ENCODE measurements at places on chromosomes 1 and 21.

- H3K4me1 ChIP-seq, result no peaks in the 10 kb centered on the region
- no peaks in the 10 kb centered on the region for H3K27me3 ChIP-seq
- DNase-seq, result no peak
- no peaks in the 10 kb centered on the region for H3K36me3 ChIP-seq
These were observed 309.7 kb upstream of the LYPLAL1 start for GRCh38 chr1:218863987-218864386.

GRCh38 chr1:243938208-243938607 is 88.2 kb upstream of the AKT3 start:
- no peak overlapping the region for H3K4me3 ChIP-seq
- H3K36me3 ChIP-seq, result peaks cover 3% of the 10 kb centered on the region
- peaks cover 37% of the 10 kb centered on the region for H3K27me3 ChIP-seq
- no peak for DNase-seq
- no peaks in the 10 kb centered on the region for H3K4me1 ChIP-seq
- H3K27ac ChIP-seq, result no peak overlapping the region

GRCh38 chr1:70364439-70364838 is 9.9 kb upstream of the ANKRD13C start:
- H3K4me1 ChIP-seq, result peaks cover 3% of the 10 kb centered on the region
- H3K4me3 ChIP-seq, result no peak overlapping the region
- no peak for DNase-seq
- H3K36me3 ChIP-seq, result peaks cover 4% of the 10 kb centered on the region
- H3K27ac ChIP-seq, result no peak overlapping the region

- DNase-seq, result no peak
- H3K36me3 ChIP-seq, result peaks cover 3% of the 10 kb centered on the region
- no peaks in the 10 kb centered on the region for H3K4me1 ChIP-seq
- no peak overlapping the region for H3K27ac ChIP-seq
- H3K4me3 ChIP-seq, result no peak overlapping the region
These were observed 16.5 kb downstream of the CCDC30 start for GRCh38 chr1:42479621-42480020.

DNA sequence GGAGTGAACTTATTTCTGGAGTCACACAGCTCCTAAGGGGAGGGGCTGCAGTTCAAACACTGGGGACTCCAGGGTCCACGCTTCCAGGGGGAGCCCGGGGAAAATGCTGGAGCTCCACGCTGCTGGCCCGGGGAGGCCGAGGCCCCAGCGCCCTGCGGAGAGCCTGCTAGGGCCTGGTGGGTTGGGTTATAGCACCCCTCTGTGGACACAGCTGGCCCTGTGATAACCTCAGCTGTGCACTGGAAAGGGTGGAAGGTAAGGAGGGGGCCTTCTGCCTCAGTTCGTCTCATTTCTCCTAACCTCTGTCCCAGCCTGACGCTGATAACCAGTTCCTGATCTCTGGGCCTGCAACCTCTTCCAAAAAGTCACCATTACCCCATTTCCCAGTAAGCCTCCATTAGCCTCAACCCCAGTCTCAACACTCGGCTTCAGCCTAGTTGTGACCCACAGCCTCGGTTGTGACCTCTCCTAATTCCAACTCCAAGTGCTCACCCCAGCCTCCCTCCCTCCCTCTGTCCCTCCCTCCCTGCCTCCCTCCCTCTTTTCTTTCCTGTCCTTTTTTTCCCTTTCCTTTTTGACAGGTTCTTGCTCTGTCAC is 7.1 kb downstream of the NBL1 start:
- peaks cover 10% of the 10 kb centered on the region for H3K4me1 ChIP-seq
- H3K27ac ChIP-seq, result no peak overlapping the region
- no peak overlapping the region for H3K4me3 ChIP-seq
- peaks cover 32% of the 10 kb centered on the region for H3K36me3 ChIP-seq
- DNase-seq, result no peak
- peaks cover 1% of the 10 kb centered on the region for H3K27me3 ChIP-seq

DNA sequence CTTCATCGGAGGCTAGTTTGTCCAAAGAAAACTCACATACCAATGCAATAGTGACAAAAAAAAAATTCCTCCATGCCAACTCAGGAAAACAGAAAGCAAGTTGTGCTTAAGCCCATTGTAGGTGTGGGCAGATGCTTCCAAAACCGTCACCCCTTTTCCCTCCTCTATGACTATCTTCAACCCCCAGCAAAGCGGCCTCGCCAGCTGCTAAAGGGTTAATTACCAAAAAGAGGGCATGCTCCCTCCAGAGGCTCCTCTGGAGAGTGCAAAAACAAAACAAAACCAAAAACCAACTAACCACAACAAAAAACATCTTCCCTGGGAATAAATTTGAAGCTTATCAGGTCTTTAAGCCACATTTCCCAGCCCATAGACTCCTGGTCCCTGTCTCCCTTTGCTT is 1.2 kb downstream of the LMOD1 start:
- H3K4me1 ChIP-seq, result peaks cover 4% of the 10 kb centered on the region
- peaks cover 6% of the 10 kb centered on the region for H3K36me3 ChIP-seq
- no peak overlapping the region for H3K27ac ChIP-seq

GRCh38 chr1:71014178-71014579 is 33.4 kb downstream of the PTGER3 start:
- H3K27me3 ChIP-seq, result peaks cover 34% of the 10 kb centered on the region
- H3K27ac ChIP-seq, result no peak overlapping the region
- no peak for DNase-seq
- no peak overlapping the region for H3K4me3 ChIP-seq

GRCh38 chr1:57112148-57112547 is 146.3 kb upstream of the C8B start:
- no peak overlapping the region for H3K4me3 ChIP-seq
- H3K27me3 ChIP-seq, result no peaks in the 10 kb centered on the region
- no peak overlapping the region for H3K27ac ChIP-seq
- H3K36me3 ChIP-seq, result no peaks in the 10 kb centered on the region
- no peaks in the 10 kb centered on the region for H3K4me1 ChIP-seq
- no peak for DNase-seq

- peaks cover 38% of the 10 kb centered on the region for H3K27me3 ChIP-seq
- DNase-seq, result no peak
- H3K27ac ChIP-seq, result no peak overlapping the region
- no peaks in the 10 kb centered on the region for H3K4me1 ChIP-seq
- H3K4me3 ChIP-seq, result no peak overlapping the region
These were observed 229.4 kb downstream of the PTPRU start for GRCh38 chr1:29465755-29466154.

GRCh38 chr21:34822942-34823341 is 154.1 kb downstream of the CLIC6 start:
- no peak overlapping the region for H3K27ac ChIP-seq
- peaks cover 34% of the 10 kb centered on the region for H3K4me1 ChIP-seq
- H3K27me3 ChIP-seq, result no peaks in the 10 kb centered on the region
- no peak overlapping the region for H3K4me3 ChIP-seq

DNA sequence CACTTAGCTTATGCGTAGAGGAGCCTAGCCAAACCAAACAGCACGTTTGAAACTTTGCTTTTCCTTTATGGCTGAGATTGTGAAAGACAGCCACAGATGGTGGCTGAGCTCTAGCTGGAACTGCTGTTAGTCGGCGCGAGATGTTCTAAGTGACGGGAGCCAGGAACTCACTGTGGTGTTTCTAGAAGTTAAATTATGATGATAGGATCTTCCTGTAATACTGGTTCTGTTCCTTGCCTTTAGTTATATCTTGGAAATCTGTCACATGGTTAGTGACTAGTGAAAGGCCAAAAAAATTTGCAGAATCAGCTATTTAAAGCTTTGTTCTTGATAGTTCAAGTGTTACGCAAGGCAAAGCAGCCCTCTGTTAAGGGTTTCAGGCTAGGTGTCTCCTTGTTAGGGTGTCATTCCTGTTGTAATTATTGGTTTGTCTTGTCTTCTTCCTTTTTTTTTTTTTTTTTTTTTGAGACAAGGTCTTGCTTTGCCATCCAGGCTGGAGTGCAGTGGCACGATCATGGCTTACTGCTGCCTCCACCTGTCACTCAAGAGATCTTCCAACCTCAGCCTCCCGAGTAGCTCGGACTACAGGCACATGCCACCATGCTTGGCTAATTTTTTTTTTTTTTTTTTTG is 22.6 kb downstream of the AK4 start:
- peaks cover 33% of the 10 kb centered on the region for H3K27me3 ChIP-seq
- H3K4me1 ChIP-seq, result no peaks in the 10 kb centered on the region
- no peak overlapping the region for H3K27ac ChIP-seq
- no peaks in the 10 kb centered on the region for H3K36me3 ChIP-seq
- DNase-seq, result no peak

DNA sequence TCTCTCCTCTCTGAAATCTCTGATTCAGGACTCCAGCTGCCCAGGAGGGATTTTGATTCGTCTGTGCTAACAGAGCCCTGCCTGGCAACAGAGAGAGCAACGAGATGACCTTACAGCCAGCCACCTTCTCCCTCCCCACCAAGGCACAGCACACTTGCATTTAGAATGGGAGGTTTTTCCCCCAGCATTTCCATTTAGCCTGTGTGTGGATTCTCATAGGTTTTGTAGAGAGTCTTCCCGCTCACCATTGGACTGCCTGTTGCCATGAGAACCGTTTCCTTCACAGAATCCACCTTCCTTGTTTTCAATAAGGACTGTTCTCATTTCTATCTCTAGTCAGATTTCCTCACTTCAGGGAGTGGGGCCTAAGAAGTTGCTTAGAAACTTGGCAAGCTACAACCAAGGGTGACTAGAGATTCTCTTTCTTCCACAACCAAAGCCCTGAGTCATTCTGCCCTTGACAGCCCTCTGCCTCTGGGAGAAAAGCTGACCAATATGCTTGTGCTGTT is 5.8 kb upstream of the IKBKE start:
- H3K27ac ChIP-seq, result no peak overlapping the region
- H3K4me3 ChIP-seq, result no peak overlapping the region
- H3K4me1 ChIP-seq, result peaks cover 34% of the 10 kb centered on the region
- peaks cover 11% of the 10 kb centered on the region for H3K36me3 ChIP-seq
- no peaks in the 10 kb centered on the region for H3K27me3 ChIP-seq
- no peak for DNase-seq

GRCh38 chr1:20152599-20152930 is 13.4 kb downstream of the PLA2G2F start:
- DNase-seq, result no peak
- H3K4me1 ChIP-seq, result peaks cover 12% of the 10 kb centered on the region
- H3K27ac ChIP-seq, result peak overlapping the region; percentile 83
- peak overlapping the region; percentile 88 for H3K4me3 ChIP-seq
- H3K36me3 ChIP-seq, result no peaks in the 10 kb centered on the region

DNA sequence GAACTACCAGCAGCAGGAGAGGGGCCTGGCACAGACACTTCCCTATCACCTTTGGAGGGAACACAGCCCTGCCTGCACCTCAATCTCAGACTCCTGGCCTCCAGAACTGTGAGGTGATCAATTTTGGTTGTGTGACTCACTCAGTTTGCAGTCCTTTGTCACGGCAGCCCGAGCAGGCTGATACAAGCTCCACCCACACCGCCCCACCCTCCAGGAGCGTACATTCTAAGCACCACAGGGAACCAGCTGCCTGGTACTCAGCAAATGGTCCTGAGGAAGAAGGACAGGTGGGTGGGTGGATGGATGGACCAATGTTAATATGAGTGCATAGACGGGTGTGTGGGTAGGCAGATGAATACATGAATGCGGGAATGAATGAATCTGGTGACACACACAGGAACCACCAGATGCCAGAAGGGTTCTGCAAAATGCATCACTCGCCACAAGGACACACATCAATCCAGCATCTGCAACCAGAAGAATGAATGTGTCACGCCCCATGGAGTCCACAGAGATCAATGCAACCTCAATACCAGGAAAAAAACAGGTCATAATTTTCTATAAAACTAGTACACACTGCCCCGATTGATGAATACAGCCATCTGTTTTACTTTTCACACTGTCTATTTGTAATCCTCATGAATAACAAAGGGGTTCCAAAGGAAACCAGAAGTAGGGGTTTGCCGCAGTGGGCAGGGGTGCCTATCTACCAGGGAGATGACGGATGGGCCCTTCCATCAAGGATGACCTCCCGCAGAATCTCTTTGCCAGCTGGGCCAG is 284.5 kb downstream of the NPHP4 start:
- H3K4me1 ChIP-seq, result no peaks in the 10 kb centered on the region
- peaks cover 18% of the 10 kb centered on the region for H3K27me3 ChIP-seq
- H3K36me3 ChIP-seq, result no peaks in the 10 kb centered on the region
- H3K27ac ChIP-seq, result no peak overlapping the region
- no peak overlapping the region for H3K4me3 ChIP-seq
- DNase-seq, result no peak
